SJSA1 (cell line): ENCODE measurements at places on chromosomes 16 and 17. TPM values are rescaled to one million over a fixed set of nuclear protein-coding genes. Genes with fewer than 3 reads are reported as not detected.

DNA sequence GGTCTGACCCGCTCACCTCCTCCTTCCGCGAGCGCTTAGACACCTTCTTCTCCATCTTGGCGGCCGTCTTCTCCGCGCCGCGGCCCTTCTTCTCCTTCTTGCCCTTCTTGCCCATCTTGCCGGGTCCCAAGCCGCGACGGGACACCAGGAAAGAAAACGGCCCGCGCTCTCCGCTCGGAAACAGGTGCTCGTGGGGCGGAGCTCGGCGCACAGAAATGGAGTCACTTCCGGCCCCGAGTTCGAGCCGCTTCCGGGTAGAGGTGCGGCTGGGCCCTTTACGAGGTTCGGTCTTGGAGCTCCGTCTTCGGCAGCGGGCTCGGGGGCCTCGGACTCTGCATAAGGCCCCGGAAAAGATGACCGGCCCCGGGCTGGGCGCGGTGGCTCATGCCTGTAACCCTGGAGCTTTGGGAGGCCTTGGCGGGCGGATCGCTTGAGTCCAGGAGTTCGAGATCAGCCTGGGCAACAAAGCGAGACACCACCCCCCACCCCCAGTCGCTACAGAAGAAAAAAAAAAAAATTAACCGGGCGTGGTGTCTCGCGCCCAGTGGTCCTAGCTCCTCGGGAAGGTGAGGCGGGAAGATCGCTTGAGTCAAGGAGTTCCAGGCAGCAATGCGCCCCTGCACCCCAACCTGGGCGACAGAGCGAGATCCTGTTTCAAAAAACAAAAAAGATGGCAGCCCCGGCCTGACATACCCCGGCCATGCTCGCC, at the start of gene KLHDC4:
Gene KLHDC4 (minus strand): TSS at position 211 of the 709 bp plus-strand sequence. CDS start 96 bp downstream, at position 115.
- H3K27me3 ChIP-seq: no peaks in the 10 kb centered on the region
- peaks cover 38% of the 10 kb centered on the region for H3K36me3 ChIP-seq
- H3K4me3 ChIP-seq: peak within 1 kb of the TSS; percentile 91
- H3K4me1 ChIP-seq: peaks cover 10% of the 10 kb centered on the region
- peak; percentile 87 for DNase-seq

DNA sequence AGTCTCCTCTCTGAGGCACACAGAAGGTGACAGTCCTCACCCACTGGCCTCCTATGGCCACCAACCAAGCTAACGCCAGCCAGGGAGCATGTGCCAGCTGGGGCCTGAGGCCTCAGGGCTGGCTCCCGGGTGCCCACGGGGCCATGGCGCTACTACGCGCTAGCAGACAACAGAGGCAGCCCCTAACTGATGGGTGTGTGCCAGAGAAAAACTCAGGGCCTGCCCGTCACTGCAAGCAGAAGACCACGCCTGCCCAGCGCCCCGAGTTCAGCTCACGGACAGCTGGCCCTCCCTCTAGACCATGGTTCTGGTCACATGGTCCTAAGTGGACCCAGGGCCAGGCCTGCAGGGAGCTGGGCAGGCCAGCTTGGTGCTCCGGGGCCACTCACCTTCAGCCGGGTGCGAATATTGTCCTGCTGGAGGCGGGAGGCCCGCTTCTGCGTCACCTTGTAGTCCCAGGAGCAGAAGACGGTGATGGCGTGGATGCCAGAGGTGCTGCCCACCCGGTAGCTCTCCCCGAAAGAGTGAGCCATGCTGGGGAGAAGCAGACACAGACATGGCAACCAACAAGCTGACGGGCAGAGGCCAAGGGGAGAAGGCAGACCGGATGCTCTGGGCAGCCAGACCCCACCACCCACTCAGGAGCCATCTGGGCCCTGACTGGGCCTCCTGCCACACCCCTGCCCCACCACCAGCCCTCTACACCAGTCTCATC, 6.2 kb downstream of the TMC6 start:
- peaks cover 7% of the 10 kb centered on the region for H3K4me1 ChIP-seq
- H3K36me3 ChIP-seq: no peaks in the 10 kb centered on the region; the same call in 1 of the 2 replicates
- H3K27ac ChIP-seq: no peak overlapping the region

SMIM22 gene
- not detected in 2 replicates for total RNA-seq

CX3CL1 gene
- 0.18 and 0.38 TPM in 2 replicates for total RNA-seq

GRCh38 chr17:77963441-77963840, 4.9 kb downstream of the TNRC6C start:
- H3K36me3 ChIP-seq: no peaks in the 10 kb centered on the region; the same call in 1 of the 2 replicates
- H3K27ac ChIP-seq: no peak overlapping the region
- no peaks in the 10 kb centered on the region for H3K27me3 ChIP-seq
- DNase-seq: peak; percentile 80
- peaks cover 19% of the 10 kb centered on the region for H3K4me1 ChIP-seq
- no peak overlapping the region for H3K4me3 ChIP-seq

DNA sequence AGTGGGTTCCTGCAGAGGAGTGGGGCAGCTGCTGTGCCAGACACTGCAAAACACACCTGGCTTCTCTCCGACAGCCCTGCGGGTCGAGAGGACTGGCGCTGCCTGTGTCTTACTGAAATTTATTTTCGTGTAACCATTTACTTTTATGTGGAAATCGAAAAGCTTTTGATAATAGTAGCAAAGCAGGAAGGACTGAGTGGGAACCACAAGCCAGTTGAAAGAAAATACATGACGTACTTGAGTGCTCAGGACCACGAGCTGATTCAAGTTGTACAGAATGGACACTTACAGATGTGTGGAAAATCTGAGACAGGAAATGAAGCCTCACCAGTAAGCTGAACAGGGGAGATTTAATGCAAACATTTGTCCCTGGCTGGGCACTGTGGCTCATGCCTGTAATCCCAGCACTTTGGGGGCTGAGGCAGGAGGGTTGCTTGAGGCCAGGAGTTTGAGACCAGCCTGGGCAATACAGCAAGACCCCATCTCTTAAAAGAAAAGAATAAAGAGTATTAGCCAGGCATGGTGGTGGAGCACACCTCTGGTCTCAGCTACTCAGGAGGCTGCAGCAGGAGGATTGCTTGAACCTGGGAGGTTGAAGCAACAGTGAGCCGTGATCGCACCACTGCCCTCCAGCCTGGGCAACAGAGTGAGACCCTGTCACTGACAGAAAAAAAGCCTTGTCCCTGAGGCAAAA, 11.3 kb upstream of the RPL13 start:
- H3K4me1 ChIP-seq: no peaks in the 10 kb centered on the region
- no peak overlapping the region for H3K4me3 ChIP-seq
- H3K36me3 ChIP-seq: peaks cover 90% of the 10 kb centered on the region
- H3K27ac ChIP-seq: no peak overlapping the region
- no peak for DNase-seq
- no peaks in the 10 kb centered on the region for H3K27me3 ChIP-seq

DOC2A gene
- total RNA-seq: not detected in 2 replicates

DNA sequence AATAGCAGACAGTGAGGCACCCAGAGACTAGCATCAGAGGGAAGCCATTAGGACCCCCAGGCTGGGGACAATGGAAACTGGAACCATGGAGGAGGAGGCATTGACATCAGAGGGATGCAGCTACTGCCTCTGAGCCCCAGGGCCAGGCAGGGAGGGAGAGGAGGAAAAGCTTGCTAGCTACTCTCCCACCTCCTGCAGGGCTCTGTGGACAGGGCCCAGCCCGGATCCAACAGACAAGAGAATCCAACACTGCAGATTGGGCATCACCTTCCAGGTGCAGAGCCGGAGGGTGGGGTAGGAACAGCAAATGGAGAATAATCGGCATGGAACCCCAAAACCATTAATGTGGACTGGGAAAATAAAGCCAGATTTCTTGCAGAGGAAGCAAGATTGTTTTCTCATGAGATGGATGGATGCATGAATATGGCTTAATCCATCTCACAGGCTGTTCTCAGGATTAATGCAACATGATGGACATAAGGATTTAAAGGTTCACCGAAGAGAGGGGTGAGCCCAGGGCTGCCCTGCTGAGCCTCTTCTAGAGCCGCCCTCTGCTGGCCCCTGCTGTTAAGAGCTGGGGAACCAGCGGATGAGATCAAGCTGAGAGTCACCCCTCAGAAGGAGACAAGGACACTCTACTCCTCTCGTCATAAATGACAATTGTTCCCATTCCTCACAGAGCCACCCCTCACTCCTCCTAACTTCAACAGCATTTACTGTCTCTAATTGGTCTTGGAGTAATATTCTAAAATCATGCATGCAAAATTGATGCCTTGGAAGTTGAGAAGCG, 48.8 kb downstream of the DNAH3 start:
- peaks cover 27% of the 10 kb centered on the region for H3K4me1 ChIP-seq
- H3K4me3 ChIP-seq: no peak overlapping the region
- H3K27ac ChIP-seq: no peak overlapping the region
- no peak for DNase-seq
- H3K36me3 ChIP-seq: no peaks in the 10 kb centered on the region
- H3K27me3 ChIP-seq: no peaks in the 10 kb centered on the region

- H3K27me3 ChIP-seq: no peaks in the 10 kb centered on the region
- H3K4me1 ChIP-seq: 0 out of 2 replicates have a peak, but pooled peaks cover 5% of the 10 kb centered on the region
- no peak overlapping the region for H3K4me3 ChIP-seq
- no peak for DNase-seq
These were observed 44.6 kb downstream of the WSB1 start for GRCh38 chr17:27338536-27338985.

DNA sequence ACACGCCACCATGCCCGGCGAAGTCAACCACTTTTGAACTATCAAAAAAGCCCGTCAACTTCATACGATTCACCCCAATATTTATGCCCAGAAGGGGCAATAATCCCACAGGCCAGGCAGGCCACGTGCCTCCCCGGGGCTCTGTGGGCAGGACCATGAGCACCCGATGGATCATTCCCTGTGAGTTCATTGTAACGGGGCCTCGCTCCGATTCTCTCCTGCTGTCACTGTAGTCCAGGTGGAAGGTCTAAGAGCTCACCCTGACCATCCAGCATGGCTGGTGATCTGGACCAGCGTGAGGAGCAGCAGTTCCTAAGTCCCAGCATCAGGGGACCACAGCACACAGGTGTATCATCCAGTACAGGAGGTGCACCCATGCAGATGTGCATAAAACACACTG, 77.5 kb upstream of the DOC2B start:
- no peak overlapping the region for H3K4me3 ChIP-seq
- H3K27me3 ChIP-seq: 0 out of 2 replicates have a peak, but pooled peaks cover 4% of the 10 kb centered on the region
- DNase-seq: no peak
- no peak overlapping the region for H3K27ac ChIP-seq

DNA sequence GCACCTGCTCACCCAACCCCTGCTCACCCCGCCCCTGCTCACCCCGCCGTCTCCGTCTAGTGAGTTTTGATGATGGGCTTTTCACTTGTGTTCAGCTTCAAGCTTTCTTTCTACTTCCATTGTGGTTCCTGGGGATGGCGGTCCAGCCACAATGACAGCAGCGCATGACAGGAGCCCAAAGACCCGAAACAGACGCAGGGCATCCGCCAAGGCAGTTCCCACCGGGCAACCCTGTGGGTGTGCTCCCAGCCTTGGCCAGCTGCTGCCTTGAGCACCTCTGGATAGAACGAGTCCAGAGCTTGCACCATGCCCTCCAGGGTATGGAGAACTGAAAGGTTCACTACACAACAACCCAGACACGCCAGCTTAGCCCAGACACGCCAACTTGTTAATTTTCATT, 92.9 kb upstream of the CHMP6 start:
- no peak overlapping the region for H3K4me3 ChIP-seq
- no peaks in the 10 kb centered on the region for H3K4me1 ChIP-seq
- DNase-seq: no peak
- H3K36me3 ChIP-seq: peaks cover 70% of the 10 kb centered on the region

- H3K4me1 ChIP-seq: peaks cover 30% of the 10 kb centered on the region
- no peak for DNase-seq
- peak overlapping the region; percentile 69 for H3K27ac ChIP-seq
- H3K27me3 ChIP-seq: no peaks in the 10 kb centered on the region
- H3K4me3 ChIP-seq: no peak overlapping the region
These were observed 61.9 kb downstream of the BANP start for GRCh38 chr16:88013091-88013609.

- no peaks in the 10 kb centered on the region for H3K4me1 ChIP-seq
- peaks cover 14% of the 10 kb centered on the region for H3K27me3 ChIP-seq
- no peak overlapping the region for H3K27ac ChIP-seq
- H3K36me3 ChIP-seq: no peaks in the 10 kb centered on the region
- no peak overlapping the region for H3K4me3 ChIP-seq
These were observed 63.1 kb upstream of the SDK2 start for GRCh38 chr17:73707358-73707757.

- H3K27ac ChIP-seq: no peak overlapping the region
- peaks cover 18% of the 10 kb centered on the region for H3K36me3 ChIP-seq
- H3K4me3 ChIP-seq: no peak overlapping the region
- 0 out of 2 replicates have a peak, but pooled peaks cover 2% of the 10 kb centered on the region for H3K27me3 ChIP-seq
- no peak for DNase-seq
These were observed 53.7 kb downstream of the IL21R start for GRCh38 chr16:27455700-27456099.

- DNase-seq: no peak
- no peaks in the 10 kb centered on the region for H3K36me3 ChIP-seq
- no peaks in the 10 kb centered on the region for H3K27me3 ChIP-seq
- H3K4me1 ChIP-seq: no peaks in the 10 kb centered on the region
These were observed 7.0 kb downstream of the IRX6 start for GRCh38 chr16:55330781-55331647.

- no peak overlapping the region for H3K27ac ChIP-seq
- H3K36me3 ChIP-seq: peaks cover 66% of the 10 kb centered on the region
- no peak for DNase-seq
- H3K4me1 ChIP-seq: peaks cover 20% of the 10 kb centered on the region
- peak overlapping the region; percentile 79 for H3K4me3 ChIP-seq
- H3K27me3 ChIP-seq: no peaks in the 10 kb centered on the region
These were observed 1.4 kb downstream of the DDX42 start for GRCh38 chr17:63775420-63775819.

DNA sequence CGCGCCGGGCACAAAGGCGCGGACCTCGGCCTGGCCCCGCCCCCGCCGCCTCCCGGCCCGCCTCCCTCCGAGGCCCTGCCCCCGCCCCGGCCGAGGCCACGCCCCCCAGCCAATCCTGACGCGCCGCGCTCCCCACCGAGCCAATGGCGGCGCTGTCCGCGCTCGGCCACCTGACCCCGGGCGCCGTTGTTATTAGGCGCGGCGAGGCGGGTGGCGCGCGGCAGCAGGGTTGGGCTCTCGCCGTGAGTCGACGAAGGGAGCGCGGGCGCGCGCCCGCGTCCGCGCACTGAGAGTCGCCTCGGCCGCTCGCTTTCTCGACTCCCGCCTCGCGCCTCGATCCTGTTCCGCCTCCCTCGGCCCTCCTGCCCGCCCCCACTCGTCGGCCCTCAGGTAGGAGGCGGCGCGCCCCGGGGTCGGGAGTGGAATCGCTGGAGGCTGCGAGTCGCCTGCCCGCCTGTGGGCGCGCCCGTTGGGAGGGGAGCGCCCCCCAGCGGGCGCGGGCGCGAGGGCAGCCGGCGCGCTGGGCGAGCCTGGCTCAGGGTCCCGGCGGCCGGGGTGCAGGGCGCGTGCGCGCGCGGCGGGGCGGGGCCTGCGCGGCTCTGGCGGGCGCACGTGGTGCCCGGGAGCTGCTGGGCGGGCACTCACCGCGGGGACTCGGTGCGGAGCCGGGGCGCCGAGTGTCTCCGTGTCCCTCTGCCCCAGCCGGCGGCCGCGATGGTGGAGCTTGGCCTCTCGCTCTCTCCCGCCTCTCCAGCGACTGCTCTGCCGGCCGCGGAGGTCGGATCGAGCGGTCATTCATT, 405 bp upstream of the CBLN1 start:
- 0 out of 2 replicates have a peak, but pooled peaks cover 3% of the 10 kb centered on the region for H3K4me1 ChIP-seq
- no peak overlapping the region for H3K27ac ChIP-seq
- no peak overlapping the region for H3K4me3 ChIP-seq
- H3K36me3 ChIP-seq: no peaks in the 10 kb centered on the region

- H3K36me3 ChIP-seq: no peaks in the 10 kb centered on the region
- DNase-seq: no peak
- H3K27me3 ChIP-seq: peaks cover 42% of the 10 kb centered on the region
- no peaks in the 10 kb centered on the region; the same call in 1 of the 2 replicates for H3K4me1 ChIP-seq
- H3K4me3 ChIP-seq: no peak overlapping the region
- H3K27ac ChIP-seq: no peak overlapping the region
These were observed 1.3 kb upstream of the CCDC92B start for GRCh38 chr17:2750721-2751120.
